Thoracic aorta (tissue), 2 donors: ENCODE measurements at places on chromosomes 5 and 9.

- DNase-seq = no peak
- H3K36me3 ChIP-seq = no peaks in the 10 kb centered on the region
- peak overlapping the region; percentile 68 for H3K27ac ChIP-seq
- no peaks in the 10 kb centered on the region for H3K4me1 ChIP-seq
- no peaks in the 10 kb centered on the region for H3K27me3 ChIP-seq
Measured at GRCh38 chr5:170296935-170297588, 515 bp downstream of the LCP2 start.

GRCh38 chr9:118729981-118730380, 639.3 kb downstream of the BRINP1 start:
- no peaks in the 10 kb centered on the region for H3K4me1 ChIP-seq
- H3K36me3 ChIP-seq = no peaks in the 10 kb centered on the region
- H3K4me3 ChIP-seq = no peak overlapping the region
- H3K27me3 ChIP-seq = no peaks in the 10 kb centered on the region
- DNase-seq = no peak
- H3K27ac ChIP-seq = no peak overlapping the region

- H3K4me3 ChIP-seq = no peak overlapping the region
- H3K27ac ChIP-seq = no peak overlapping the region
- no peaks in the 10 kb centered on the region for H3K4me1 ChIP-seq
- no peaks in the 10 kb centered on the region for H3K27me3 ChIP-seq
- no peaks in the 10 kb centered on the region for H3K36me3 ChIP-seq
Measured at GRCh38 chr9:111271481-111272080, 58.4 kb downstream of the OR2K2 start.

DNA sequence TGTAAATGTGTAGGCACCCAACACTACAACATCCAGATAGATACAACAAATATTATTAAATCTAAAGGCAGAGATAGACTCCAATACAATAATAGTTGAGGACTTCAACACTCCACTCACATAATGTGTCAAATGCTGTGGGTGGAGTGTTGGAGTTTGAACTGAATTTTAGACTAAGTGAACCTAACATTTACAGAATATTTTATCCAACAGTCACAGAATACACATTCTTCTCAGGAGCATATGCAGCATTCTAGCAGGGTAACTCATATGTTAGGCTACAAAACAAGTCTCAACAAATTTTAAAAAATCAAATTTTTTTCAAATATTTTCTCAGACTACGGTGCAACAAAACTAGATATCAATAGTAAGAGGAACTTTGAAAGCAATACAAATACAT, 648.7 kb upstream of the CDH18 start:
- no peak overlapping the region for H3K27ac ChIP-seq
- no peaks in the 10 kb centered on the region for H3K4me1 ChIP-seq

- H3K27me3 ChIP-seq = no peaks in the 10 kb centered on the region
- no peak overlapping the region for H3K4me3 ChIP-seq
- no peaks in the 10 kb centered on the region for H3K36me3 ChIP-seq
- H3K4me1 ChIP-seq = no peaks in the 10 kb centered on the region
- no peak for DNase-seq
Measured at GRCh38 chr9:133891741-133892140, 100.4 kb downstream of the VAV2 start.

- no peak for DNase-seq
- H3K4me3 ChIP-seq = no peak overlapping the region
- no peaks in the 10 kb centered on the region for H3K27me3 ChIP-seq
Measured at GRCh38 chr9:79895232-79895631, 323.5 kb downstream of the TLE4 start.

GRCh38 chr9:137605121-137606004, at the start of gene ARRDC1:
Gene ARRDC1 (plus strand): TSS chr9:137605686. CDS start chr9:137605718, 32 bp downstream.
- H3K4me1 ChIP-seq = peaks cover 41% of the 10 kb centered on the region
- H3K27ac ChIP-seq = peak within 1 kb of the TSS; percentile 83
- DNase-seq = peak; percentile 78
- no peaks in the 10 kb centered on the region for H3K27me3 ChIP-seq
- H3K36me3 ChIP-seq = no peaks in the 10 kb centered on the region

GRCh38 chr5:171898386-171898785, 108.1 kb downstream of the FBXW11 start:
- no peak overlapping the region for H3K4me3 ChIP-seq
- no peaks in the 10 kb centered on the region for H3K4me1 ChIP-seq
- H3K27me3 ChIP-seq = no peaks in the 10 kb centered on the region
- no peaks in the 10 kb centered on the region for H3K36me3 ChIP-seq
- no peak overlapping the region for H3K27ac ChIP-seq
- DNase-seq = no peak

DNA sequence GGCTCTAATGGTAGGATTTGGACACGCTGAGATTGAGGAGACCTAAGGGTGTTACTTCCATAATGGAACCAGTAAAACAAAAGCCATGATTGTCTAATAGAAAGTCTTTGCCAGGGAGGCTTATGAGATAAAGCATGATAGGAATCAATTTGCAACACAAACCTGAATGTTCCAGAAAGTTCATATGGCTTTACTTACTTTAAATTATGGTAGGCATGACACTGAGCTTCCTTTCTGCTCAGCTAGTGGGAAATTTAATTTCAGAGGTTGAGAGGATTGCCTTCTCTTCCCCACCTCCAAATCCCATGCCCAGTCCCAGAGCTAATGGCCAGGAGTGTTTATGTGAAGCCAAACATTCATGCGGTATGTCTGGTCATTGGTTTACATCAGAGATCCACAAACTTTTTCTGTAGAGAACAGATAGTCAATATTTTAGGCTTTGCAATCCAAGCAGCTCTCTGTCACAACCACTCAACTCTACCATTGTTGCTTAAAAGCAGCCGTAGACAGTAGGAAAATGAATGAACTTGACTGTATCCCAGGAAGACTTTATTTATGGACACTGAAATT, 114.5 kb downstream of the UGCG start:
- DNase-seq = no peak
- H3K27ac ChIP-seq = no peak overlapping the region
- H3K27me3 ChIP-seq = no peaks in the 10 kb centered on the region
- H3K4me1 ChIP-seq = peaks cover 29% of the 10 kb centered on the region

- H3K4me3 ChIP-seq = no peak overlapping the region
- no peak overlapping the region for H3K27ac ChIP-seq
- DNase-seq = no peak
- no peaks in the 10 kb centered on the region for H3K36me3 ChIP-seq
- H3K27me3 ChIP-seq = no peaks in the 10 kb centered on the region
Measured at GRCh38 chr5:126410623-126411022, 12.6 kb upstream of the GRAMD2B start.

DNA sequence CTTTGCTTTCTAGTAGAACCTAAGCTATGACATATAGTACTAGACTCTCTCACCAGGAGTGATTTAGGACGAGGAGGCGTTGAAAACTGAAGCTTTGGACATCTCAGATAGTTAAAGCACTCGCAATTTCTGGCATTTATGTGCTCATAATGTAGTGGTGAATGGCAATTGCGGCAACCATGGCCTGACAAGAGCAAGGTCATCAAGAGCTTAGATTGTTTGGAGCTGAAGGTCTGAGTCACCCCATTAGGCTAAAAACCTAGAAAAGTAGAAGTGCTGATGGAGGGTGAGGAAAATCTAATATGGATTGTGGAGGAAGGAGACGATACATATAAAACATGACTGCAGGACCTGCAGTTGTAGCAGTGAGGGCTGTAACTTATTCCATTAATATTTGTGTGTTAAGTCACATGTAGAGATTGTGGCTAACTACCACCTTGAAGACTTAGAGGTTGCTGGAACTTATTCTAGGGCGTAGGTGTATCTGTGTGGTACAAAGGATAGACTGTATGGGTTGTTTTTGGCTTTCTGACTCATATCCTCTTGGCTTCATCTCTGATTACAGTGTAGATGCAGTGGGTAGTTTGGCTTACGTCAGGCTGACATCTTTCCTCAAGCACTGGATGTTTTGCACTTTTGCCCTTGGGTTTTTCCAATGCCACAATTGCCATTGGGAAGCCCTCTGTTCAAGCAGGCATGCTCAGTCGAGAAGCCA, 138.9 kb upstream of the CDKN2B start:
- H3K36me3 ChIP-seq = no peaks in the 10 kb centered on the region
- no peak overlapping the region for H3K27ac ChIP-seq
- no peaks in the 10 kb centered on the region for H3K4me1 ChIP-seq
- H3K27me3 ChIP-seq = no peaks in the 10 kb centered on the region
- DNase-seq = no peak
- no peak overlapping the region for H3K4me3 ChIP-seq

GRCh38 chr9:135379540-135380267, 99.9 kb upstream of the PPP1R26 start:
- no peaks in the 10 kb centered on the region for H3K36me3 ChIP-seq
- no peaks in the 10 kb centered on the region for H3K4me1 ChIP-seq
- H3K27ac ChIP-seq = no peak overlapping the region
- H3K4me3 ChIP-seq = no peak overlapping the region
- H3K27me3 ChIP-seq = no peaks in the 10 kb centered on the region
- DNase-seq = no peak

DNA sequence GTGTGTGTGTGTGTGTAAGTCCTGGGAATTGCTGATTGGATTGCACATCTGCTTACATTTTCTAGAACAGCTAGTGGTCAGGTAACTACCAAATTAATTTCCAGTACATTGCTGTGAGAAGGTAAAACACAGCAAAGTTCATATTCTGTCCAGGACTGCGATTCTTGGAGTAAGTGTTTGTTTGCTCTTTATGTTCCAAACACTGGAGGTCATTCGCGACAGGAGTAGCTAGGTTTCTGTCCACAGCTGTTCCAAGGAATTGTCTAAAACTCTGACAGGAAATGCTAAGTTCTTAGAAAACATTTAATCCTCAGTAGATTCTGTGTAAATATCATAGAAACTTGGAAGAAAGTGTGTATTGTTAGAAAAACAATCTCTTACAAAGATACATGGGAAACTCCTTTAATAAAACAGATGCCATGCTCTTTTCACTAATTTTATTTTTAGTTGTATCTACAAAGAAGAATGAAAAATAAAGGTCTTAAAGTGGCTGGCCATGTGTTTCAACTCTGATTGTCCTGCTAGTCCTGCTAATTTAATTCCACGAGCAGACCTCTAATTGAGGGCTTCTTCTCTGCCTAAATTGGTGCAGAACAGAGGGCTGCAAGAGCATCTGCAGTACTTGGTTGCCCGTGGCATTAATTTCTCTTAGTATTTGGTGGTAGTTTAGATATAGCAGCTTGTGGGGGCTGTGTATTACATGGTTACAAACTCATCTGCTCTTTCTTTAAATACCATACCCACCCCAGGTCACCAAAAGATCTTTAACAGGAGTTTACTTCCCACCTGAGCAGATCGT, 464.5 kb downstream of the RASEF start:
- H3K4me1 ChIP-seq = no peaks in the 10 kb centered on the region
- H3K36me3 ChIP-seq = no peaks in the 10 kb centered on the region
- H3K27ac ChIP-seq = no peak overlapping the region
- no peaks in the 10 kb centered on the region for H3K27me3 ChIP-seq

DNA sequence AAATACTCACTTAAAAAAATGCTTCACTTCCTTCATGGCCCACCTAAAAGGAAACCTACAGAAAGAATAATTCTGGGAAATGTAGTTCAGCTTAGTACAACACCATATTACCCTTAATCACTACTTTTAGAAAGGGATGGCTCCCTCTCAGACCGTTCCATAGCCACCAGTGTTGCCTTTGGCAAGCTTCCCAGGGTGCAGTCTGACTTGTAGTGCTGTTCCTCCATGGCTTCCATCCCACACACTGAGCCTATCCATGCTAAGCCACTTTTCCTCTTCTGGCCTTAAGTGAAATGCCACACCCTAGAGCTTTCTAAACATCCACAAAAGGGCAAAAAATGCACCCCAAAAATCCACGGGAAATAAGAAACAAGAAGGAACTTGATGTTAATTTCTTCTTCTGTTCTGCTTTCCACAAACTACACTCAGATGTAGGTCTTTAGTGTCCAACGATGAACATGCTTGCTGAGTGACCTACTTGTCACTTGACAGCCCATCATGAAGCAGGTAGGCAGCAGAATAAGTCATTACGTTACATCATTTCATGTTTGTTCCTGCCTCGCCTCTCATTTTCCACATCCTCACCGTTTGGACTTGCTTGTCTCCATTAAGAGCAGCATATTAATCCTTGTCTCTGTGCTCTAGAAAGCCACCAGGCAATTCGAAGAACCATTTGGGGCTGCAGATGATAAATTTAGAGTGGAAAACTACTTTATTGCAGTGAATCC, 391.1 kb upstream of the GRAMD2B start:
- no peaks in the 10 kb centered on the region for H3K4me1 ChIP-seq
- no peaks in the 10 kb centered on the region for H3K27me3 ChIP-seq
- H3K4me3 ChIP-seq = no peak overlapping the region
- no peaks in the 10 kb centered on the region for H3K36me3 ChIP-seq
- H3K27ac ChIP-seq = no peak overlapping the region

DNA sequence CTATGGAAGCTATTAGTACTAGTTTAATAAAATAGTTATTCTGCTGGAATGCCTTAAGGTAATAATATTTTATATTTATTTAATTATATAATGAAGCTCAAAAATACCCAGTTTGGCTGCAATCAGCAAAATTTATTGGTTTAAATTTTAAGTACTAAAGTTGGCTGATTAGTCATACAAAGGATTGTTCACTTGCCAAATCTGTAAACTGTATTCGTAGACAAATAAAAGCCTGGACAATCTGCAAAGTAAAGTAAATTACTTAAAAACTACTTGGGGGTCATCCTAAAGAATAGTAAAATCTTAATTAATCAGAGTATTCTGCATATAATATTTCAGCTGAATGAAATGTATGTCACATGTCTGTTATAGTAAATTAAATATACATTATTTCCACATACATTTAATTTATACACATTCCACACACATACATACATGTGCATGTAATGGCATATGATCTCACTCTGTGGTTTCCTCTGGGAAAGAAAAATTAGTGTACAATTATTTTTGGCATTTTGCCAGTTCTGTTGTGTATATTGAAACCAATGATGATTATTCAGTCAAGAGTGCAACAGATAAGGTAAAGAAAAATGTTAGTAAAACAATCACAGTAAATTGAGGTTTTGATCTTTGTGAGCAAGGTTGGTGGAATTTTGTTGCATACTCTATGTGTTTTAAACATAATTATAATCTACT, 455.9 kb downstream of the CDH9 start:
- no peak overlapping the region for H3K27ac ChIP-seq
- H3K4me1 ChIP-seq = no peaks in the 10 kb centered on the region
- no peaks in the 10 kb centered on the region for H3K36me3 ChIP-seq
- no peaks in the 10 kb centered on the region for H3K27me3 ChIP-seq
- H3K4me3 ChIP-seq = no peak overlapping the region
